CD14-positive monocyte (primary cell): ENCODE measurements at places on chromosomes 12 and 14.

DNA sequence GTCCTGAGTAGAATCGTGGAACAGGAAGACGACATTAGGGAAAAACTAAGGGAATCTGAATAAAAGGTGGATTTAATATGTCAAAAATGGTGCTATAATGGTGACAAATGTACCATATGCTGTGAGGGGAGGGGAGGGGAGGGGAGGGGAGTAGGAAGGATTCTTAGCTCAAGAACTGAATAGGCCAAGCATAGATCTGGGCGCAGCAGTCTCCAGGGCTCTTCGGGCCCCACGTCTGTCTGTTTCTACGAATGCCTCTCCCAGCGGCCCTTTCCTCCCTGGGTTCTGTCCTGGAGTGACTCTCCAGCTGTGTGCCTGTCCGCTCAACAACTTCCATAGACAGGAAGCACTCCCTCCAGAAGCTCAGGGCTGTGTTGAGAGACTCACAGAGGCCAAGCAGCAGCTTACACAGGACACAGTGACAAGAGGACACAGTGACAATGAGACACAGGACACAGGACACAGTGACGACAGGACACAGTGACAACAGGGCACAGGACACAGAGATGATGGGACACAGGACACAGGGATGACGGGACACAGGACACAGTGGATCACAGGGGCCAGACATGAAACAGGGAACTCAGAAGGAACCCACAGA, 42.4 kb upstream of the PPP2R5C start:
- DNase-seq, result no peak

DNA sequence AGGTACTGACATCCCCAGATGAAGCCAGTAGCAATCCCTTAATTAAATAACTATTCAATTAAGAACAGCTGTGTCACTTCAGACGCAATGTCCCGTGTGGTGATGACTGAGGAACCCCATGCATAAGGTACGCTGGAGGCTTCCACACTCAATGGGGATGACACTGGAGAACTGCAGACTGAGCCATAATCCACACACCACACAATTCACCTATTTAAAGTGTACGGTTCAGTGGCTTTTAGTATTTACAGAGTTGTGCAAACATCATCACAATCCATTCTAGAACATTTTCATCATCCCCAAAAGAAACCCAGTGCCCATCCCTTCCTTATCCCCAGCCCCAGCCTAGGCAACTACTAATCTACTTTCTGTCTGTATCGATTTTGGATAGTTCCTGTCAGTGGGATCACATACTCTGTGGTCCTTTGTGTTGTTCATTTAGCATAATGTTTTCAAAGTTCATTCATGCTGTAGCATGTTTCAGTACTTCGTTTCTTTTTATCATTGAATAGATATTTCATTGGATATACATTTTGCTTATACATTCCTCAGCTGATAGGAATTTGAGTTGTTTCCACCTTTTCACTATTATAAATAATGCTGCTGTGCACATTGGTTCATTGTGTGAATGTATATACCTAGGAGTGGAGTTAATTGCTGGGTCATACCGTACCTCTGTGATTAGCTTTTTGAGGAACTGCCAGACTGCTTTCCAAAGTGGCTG, 61.1 kb downstream of the NINJ2 start:
- DNase-seq, result no peak

GRCh38 chr12:2052826-2053678, at the start of gene CACNA1C:
CACNA1C (plus strand) TSS chr12:2052987; CDS start chr12:2053563, 576 bp downstream.
- no peak for DNase-seq

DNA sequence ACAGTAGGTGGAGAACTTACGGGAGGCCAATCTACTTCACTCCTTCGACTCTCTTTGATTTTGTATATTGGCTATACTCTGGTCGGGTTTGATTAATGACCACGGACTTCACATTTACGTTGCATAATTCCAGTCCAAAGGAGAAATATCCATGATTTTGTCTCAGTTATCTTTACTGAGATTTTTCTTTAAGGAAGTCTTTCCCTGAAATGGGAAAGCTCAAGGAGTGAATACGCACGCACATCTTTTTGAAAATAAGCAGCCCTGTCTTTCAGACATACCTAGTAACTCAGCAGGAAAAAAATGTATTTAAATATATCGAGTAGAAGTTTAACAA, 5.7 kb upstream of the ALX1 start:
- no peak for DNase-seq

GRCh38 chr12:49296034-49296835, 1.3 kb downstream of the PRPH start:
- DNase-seq, result peak; percentile 47

DNA sequence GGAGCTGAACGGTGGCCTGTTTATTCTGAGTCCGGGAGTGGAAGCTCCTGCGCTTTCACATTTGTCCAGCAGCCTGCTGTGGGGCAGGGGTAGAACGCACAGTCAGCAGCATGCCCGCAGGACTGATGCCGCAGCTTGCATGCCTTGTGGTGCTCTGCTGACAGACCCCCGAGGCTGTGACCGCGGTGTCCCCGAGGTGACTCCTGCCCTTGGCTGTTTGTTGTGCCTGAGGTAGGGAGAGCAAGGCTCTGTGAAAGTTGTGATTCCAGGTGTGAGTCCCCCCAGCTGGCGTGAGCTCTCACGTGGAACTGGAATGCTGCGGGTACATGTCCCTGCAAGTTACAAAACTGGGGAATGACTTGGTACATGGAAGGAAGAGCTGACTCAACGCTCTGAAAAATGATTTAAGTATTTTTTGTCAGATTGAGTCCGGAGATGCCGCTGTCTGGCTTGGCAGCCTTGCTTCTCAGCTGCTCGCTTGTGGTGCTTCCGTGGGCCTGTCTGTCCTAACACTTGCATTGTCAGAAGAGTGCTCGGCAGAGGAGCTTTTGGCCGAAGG, 18.1 kb downstream of the MLXIP start:
- DNase-seq, result no peak

DNA sequence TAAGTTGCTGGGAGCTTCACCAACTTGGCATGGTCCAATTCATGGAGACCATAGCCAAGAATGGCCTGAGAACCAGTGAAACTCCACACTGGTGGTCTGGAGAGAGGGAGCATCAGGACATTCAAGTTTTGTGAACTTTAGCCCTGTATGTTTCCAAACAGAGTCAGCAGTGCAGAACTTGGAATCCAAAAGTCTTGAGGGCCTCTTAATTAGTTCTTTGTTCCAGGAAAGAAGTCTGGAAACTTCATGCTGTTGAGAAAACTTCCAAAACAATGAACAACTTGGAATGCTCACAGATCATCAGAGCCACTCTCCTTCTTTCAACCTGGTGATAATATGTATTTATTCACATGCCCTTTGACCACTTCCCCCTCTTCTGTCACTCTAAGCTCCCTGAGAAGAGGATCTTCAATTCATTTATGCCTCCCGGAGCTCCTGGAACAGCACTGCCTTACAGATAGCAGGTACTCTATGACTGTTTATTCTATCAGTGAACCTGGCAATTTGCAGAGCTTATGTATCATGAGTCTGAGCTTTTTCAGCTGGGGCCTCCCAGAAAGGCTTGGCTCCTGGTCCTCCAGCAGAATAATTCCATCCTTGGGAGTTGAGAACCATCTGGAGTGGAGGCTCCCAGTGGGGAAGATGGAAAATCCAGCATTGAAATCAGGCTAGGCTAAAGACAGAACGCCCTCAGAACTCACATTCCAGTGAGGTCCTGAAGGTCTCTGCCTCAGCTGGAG, 191.4 kb downstream of the KTN1 start:
- DNase-seq, result no peak

DNA sequence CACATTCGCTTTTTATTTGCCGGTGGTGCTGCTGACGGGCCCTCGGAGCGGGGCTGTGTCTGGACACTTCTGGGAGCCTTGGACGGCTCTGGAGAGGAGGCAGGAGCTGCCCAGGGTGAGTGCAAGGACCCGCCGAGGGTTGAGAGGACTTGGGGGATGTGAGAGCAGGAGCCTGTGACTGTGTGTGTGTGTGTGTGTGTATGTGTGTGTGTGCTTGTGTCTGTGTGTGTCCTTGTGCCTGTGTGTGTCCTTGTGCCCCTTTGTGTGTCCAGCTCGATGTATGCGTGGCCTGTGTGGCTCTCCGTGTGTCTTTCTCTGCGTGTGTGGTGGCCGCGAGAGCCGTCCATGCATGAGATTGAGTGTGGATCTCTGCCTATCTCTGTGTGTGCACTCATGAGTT, 179.6 kb upstream of the MYL2 start:
- no peak for DNase-seq
